Stimulated activated CD8-positive, alpha-beta memory T cell treated with anti-CD3 and anti-CD28 coated beads, Interleukin-15, amount 100 ng/mL, for 24 hours (primary cell): ENCODE measurements at places on chromosomes 3 and 15.

DNA sequence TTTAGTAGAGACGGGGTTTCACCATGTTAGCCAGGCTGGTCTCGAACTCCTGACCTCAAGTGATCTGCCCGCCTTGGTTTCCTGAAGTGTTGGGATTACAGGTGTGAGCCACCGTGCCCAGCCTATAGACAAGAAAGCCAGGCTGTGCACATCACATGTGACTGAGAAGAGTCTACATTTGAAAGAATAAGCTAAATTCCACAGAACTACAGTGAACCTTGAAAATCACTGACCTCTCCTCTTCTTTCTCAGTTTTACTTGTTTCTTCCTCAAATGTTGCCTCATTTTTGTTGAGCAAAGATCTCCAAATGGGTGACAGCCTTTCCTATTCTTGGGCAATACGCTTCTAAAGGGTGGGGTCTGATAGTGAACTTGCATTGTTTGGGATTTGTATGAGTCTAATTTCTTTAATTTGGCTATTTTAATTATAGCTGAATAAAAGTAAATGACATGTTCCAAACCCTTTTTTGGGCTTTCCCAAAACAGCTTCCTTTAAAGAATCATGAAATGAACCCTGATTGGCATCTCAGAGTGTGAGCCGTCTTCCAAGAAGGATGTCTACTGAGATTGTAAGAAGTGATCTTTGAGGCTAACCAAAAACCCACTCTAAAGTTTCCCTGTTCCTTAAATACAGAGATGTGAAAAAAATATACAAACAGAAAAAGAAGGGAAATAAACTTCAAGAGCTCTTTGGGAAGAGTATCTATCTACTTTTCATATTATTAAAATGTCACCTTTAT is 21.6 kb upstream of the SPTBN5 start:
- DNase-seq: no peak

- no peak for DNase-seq
These were observed 2.2 kb upstream of the BNIP2 start for GRCh38 chr15:59691194-59691805.

- no peak for DNase-seq
These were observed 7.4 kb downstream of the PDE8A start for GRCh38 chr15:84988909-84989644.

GRCh38 chr3:173663696-173664111 is 266.2 kb downstream of the NLGN1 start:
- DNase-seq: no peak

GRCh38 chr15:42507514-42507913 is 12.1 kb downstream of the SNAP23 start:
- no peak for DNase-seq

- no peak for DNase-seq
These were observed 67.1 kb downstream of the AAGAB start for GRCh38 chr15:67187351-67187854.

DNA sequence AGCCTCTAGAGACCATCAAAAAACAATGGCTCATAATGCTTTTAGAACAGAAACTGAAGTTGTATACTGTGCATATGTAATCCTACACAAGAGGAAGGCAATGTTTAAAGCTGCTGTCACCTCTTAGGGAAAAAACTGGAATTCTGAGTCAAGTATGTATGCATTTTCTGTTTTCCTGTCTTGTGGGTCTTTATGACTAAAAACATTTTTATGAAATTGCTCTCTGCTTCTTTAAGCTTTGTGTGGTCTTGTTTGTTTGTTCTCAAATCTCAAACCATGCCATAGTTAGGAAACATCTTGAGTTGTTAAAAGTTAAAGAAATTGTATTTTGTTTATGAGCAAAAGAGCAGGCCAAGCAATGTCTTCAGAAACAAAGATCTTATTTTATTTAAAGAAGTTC is 80.9 kb upstream of the SOX2 start:
- no peak for DNase-seq

DNA sequence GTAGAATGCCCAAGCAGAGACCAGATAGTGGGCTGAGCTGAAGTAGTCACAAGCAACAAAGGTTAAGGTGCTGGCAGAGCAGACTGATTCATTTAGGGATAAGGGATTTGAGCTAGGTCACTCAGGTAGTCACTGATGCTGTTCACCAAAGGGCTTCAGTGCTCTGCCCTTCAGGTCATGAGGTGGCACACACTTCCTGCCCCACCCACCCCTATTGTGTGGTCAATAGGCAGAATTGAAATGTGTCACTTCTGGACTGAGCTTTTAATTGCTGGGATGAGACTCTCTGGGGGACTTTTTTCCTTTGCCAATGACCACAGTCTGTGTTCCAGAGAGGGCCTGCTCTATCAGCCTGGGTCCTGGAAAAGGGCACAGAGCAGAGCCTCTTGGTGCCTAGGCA is 2.9 kb upstream of the DIS3L start:
- DNase-seq: no peak
